GF-D8 (cell line): ENCODE measurements at places on chromosomes 1 and 21.
A peak's percentile ranks its signal among the peaks of the same experiment; 100 is the strongest.

DNA sequence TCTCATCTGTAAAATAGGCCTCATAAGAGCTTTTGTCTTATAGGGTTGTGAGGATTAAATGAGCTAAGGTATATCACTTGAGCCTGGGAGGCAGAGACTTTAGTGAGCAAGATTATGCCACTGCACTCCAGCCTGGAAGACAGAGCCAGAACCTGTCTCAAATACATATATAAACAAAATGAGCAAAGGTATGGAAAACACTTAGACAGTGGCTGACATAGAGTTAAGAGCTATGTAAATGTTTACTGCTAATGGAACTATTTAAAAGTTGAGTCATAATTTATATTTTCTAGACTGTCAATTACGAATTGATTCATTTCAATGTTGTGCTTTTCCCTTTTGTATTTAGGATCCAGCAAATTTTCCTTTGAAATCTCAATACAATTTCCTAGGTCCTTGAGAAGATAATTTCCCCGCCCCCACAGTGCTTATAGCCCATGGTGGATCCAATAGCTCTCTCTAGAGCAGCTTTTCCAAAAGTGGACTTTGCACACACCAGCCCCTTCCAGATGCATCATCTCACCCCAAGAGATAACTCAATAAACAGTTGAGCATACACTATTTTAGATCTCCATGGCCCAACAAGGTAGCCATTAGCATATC, 21.8 kb upstream of the RUNX3 start:
- DNase-seq: no peak

GRCh38 chr1:6352138-6352563, 41.4 kb downstream of the ACOT7 start:
- no peak for DNase-seq

DNA sequence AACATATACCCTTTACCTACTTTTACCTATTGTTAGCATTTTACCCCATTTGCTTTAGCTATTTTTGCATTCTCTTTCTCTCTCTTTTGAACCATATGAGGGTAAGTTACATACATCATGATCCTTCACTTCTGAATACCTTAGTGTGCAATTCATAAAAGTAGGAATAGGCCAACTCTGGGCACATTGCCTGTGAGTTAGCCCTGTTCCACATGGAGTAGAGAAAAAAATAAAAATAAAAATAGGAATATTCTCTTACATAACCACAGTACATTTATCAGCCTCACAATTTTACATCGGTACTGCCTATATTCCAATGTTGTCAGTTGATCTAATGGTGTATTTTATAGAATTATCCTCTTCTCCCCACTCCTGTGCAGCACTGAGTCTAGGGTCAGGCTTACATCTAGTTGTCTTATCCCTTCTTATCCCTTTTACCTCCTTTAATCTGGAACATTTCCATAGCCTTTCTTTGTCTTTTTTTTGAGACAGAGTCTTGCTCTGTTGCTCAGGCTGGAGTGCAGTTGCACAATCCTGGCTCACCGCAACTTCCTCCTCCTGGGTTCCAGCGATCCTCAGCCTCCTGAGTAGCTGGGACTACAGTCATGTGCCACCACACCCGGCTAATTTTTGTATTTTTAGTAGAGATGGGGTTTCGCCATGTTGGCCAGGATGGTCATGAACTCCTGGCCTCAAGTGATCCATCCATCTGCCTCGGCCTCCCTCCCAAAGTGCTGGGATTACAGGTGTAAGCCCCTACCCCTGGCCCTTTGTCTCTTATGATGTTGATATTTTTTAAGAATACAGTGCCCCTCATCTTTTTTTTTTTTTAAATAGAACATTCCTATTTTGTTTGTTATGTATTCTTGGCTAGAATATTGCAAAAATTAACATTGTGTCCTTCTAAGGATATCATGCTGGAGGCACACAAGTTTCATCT, 11.1 kb upstream of the SLC30A1 start:
- DNase-seq: peak; percentile 86

- no peak for DNase-seq
These were observed 4.3 kb downstream of the TAF5L start for GRCh38 chr1:229621663-229622062.

- peak; percentile 1 for DNase-seq
These were observed 133.7 kb downstream of the CAPN8 start for GRCh38 chr1:223531742-223532341.

GRCh38 chr1:62208087-62208486, 13.4 kb downstream of the L1TD1 start:
- DNase-seq: no peak

- no peak for DNase-seq
These were observed 63.7 kb downstream of the FAAP20 start for GRCh38 chr1:2130871-2131289.

- no peak for DNase-seq
These were observed 125.4 kb upstream of the TMEM51 start for GRCh38 chr1:15028102-15028501.

DNA sequence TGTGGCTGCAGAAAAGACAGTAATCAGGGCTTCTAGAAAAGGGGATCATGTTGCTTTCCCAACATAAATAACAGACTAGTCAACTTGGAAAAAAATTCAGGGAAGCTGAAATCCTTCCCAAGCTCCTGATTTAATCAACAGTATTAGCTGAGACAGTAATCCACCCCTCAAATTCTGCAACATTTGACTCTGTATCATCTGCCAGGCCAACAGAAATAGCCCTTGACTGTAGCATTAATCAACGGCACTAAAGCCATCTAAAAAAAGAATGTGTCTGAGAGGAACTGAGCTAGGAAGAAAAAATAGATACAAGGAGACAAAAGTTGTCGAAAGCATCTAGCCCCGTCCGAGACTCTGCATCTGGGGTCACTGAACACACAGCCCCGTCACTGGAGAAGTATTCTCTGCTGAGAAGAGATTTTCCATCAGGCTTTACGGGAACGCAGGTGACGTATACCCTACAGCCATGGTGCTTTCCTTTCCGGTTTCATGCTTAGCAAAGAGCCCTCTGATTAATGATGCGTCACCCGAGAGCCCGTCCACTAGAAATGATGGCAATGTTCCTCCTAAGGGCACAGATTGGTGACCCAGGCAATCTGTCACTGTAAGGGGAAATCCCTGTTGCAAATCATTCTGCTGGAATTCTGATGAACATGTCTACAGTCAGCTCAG, 42.1 kb upstream of the TP53BP2 start:
- DNase-seq: no peak

GRCh38 chr1:191546803-191547202, 611.5 kb upstream of the RGS18 start:
- DNase-seq: no peak

DNA sequence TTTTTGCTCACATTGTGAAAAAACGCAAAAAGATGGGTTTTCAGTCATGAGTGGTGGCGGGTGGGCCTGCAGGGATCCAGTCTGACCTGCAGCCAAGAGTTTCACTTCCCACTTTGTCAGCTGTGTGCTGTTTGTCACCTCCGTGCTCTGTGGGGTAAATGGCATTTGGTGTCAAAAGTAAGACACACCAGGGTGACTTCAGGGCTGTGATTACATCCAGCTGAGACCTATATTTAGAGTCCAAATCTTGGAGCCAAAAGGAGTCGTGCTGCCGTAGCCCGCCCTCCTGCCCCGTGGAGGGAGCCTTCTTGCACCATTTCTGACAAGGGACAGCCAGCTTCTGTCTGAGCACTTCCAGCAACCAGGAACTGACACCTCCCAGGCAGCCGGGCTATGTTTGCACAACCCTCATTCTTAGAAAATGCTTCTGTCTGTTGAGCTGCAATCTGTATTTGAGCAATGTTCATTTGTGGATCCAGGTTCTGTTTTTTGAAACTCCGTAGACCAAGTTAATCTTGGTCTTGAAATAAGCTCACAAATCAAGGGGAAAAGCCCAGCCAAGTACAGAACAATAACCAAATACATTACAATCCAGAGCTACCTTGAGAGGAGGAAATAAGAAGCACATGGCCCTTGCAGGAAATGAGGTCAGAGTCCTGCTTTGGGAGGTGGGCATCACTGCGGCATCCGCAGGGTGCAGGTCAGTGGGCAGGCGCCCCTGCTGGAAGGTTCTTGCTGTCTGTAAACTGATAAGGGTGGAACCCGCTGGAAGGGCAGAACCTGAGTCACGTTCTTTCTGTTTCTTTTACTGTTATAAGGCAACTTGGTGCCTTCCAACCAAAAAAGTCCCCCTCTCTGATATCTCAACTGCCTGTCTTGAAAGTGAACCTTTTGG, 14.4 kb downstream of the ABCG1 start:
- DNase-seq: peak; percentile 96
